ENCODE measurements at places on chromosomes 12 and 14. TPM values are rescaled to one million over a fixed set of nuclear protein-coding genes. Genes with fewer than 3 reads are reported as not detected.

DNA sequence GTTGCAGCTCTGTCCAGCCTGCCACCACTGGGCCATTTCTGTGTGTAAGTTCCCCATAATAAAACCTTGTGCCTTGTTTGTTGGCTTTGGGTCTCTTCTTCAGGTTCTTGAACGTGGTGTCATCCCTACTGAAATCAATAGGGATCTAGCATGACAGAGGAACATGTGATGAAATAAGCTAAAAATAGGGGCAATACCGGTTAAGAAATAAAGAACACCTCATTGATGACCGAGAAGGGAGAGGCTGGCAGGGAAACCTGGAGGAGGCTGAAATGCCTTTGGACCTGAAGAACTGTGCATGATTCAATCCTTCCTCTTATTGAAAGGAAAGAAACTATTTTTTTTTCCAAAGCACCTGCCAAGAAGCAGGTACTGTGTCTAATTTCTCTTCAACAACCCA is 172.3 kb downstream of the PPM1H start:
- no peak overlapping the region for H3K27ac ChIP-seq
- H3K36me3 ChIP-seq = no peaks in the 10 kb centered on the region
- DNase-seq = peak; percentile 9

- H3K27me3 ChIP-seq = peaks cover 24% of the 10 kb centered on the region
- H3K4me3 ChIP-seq = no peak overlapping the region
- no peak for DNase-seq
- no peaks in the 10 kb centered on the region for H3K36me3 ChIP-seq
- peaks cover 5% of the 10 kb centered on the region for H3K4me1 ChIP-seq
These were observed 11.4 kb upstream of the DLK1 start for GRCh38 chr14:100715332-100715731.

DNA sequence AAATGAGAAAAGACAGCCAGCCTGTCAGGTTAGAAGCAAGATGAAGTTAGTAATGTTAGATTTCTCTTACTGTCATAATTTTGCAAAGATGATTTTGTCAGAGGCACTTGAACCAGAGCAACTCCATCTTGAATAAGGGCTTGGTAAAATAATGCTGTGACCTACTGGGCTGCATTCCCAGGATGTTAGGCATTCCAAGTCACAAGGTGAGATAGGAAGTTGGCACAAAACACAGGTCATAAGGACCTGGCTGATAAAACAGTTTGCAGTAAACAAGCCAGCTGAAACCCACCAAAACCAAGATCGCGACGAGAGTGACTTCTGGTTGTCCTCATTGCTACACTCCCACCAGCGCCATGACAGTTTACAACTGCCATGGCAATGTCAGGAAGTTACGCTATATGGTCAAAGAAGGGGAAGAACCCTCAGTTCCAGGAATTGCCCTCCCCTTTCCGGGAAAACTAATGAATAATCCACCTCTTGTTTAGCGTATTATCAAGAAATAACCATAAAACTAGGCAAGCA is 1313.5 kb upstream of the TMEM132C start:
- no peaks in the 10 kb centered on the region for H3K27me3 ChIP-seq
- H3K4me3 ChIP-seq = no peak overlapping the region
- DNase-seq = no peak
- H3K4me1 ChIP-seq = no peaks in the 10 kb centered on the region

Gene CD163
- total RNA-seq = not detected

Gene RNFT2
- total RNA-seq = 7.2 TPM

- H3K27ac ChIP-seq = no peak overlapping the region
- no peaks in the 10 kb centered on the region for H3K36me3 ChIP-seq
- no peaks in the 10 kb centered on the region for H3K4me1 ChIP-seq
- H3K4me3 ChIP-seq = no peak overlapping the region
- H3K27me3 ChIP-seq = no peaks in the 10 kb centered on the region
These were observed 42.9 kb downstream of the HELB start for GRCh38 chr12:66345212-66345611.

Gene PKP2
- 88.0 TPM for total RNA-seq

DNA sequence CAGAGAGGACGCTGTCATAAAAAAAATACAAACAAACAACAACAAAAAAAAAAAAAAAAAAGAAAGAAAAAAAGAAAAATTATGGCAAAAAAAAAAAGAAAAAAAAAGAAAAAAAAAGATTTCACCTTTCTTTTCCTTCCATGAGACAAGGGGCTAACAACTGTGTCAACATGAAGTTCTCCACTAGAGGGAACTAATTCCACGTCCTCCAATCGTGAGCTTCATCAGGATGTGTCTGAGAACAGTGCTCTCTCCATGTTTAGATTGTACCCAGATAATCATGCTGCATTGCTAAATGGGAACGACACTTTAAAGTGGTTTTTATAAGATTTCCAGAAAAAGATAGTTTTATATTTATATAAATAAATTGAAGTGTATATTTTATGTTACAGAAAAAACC is 96.2 kb upstream of the PTPRB start:
- H3K27ac ChIP-seq = no peak overlapping the region
- H3K4me1 ChIP-seq = no peaks in the 10 kb centered on the region
- no peak overlapping the region for H3K4me3 ChIP-seq

Gene RNASE3
- total RNA-seq = not detected

Gene DPY19L2
- not detected for total RNA-seq

- H3K27ac ChIP-seq = no peak overlapping the region
- peak; percentile 43 for DNase-seq
- no peaks in the 10 kb centered on the region for H3K27me3 ChIP-seq
- H3K4me1 ChIP-seq = no peaks in the 10 kb centered on the region
These were observed 25.3 kb upstream of the SPTLC2 start for GRCh38 chr14:77641534-77642341.

Gene RAD51AP1
- total RNA-seq = 7.1 TPM

DNA sequence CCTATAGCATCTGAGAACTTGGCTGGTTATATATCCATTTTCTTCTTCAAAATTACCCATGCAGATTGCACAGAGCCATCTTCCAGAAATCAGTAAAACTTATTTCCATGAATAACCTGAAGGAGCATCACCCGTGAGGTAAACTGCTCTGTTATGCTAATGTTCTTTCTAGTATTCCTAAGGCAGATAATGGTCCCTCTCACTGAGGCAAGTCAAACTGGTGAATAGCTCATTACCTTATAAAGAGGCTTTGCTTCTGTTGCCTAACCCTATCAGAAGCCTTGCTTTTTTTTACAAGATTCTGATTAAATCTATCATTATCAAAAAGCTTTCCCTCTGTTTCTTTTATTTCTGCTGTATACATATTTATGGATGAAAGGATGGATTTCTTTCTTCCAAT is 307.6 kb upstream of the FLRT2 start:
- no peak overlapping the region for H3K4me3 ChIP-seq
- H3K36me3 ChIP-seq = no peaks in the 10 kb centered on the region
- no peaks in the 10 kb centered on the region for H3K4me1 ChIP-seq
- no peak overlapping the region for H3K27ac ChIP-seq

DNA sequence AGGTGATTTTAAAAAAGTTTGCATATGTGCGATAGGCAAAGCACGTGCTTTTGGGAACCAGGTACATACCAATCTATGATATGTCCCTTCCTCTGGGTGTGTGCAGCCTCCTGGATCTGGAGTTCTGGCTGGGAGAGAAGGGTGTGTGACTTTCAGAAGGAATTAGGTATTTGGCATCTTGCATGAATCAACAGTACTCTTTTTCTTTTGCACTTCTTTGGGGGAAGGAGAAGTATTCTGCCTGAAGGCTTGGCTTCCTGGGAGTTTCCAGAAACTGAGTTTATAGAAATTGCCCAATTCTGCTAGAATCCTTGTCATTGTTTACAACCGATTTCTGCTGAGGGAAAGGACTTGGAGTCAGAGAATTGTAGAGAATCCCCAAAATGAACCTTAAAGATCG is 2.9 kb upstream of the CLMN start:
- H3K4me1 ChIP-seq = peaks cover 44% of the 10 kb centered on the region
- H3K27me3 ChIP-seq = no peaks in the 10 kb centered on the region
- H3K36me3 ChIP-seq = peaks cover 6% of the 10 kb centered on the region
- peak; percentile 88 for DNase-seq
- peak overlapping the region; percentile 55 for H3K27ac ChIP-seq

DNA sequence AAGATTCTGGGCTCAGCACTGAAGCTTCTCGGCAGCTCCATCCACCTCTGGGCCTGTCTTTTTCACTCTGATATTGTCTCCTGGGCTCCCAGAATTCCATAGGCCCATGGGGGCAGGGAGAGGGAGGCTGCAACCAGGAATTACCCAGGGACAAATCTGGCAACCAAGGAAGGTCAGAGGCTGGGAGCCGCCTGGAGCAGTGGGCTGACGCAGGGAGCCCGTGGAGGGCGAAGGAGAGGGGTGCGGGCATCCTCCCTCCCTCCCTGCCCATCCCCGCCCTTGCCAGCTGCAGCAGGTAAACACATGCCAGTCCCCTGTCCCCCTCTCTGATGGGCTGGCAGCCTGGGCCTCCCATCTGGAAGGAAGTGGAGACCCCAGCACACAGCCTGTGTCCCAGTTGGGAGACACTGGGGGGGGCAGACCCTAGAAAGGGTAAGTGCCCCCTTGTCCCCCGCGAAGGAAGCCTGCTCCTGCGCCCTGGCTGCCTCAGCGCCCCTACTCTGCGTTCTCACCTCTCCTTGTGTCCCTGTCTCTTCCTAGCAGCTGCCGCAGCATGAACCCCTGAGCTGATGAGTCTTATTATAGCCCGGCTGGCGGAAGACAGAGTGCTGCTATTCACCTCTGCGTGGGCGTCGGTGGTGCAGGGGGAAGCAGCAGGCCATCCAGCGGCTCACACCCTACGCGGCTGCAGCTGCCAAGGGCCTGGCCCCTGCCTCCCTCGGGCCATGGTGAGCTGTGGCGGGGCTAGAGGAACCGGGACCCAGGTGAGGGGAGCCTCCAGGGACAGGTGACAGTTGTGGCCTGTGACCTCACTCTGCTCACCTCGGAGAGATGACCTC is 6.7 kb downstream of the LRTM2 start:
- no peak for DNase-seq
- peaks cover 43% of the 10 kb centered on the region for H3K27me3 ChIP-seq
- no peak overlapping the region for H3K27ac ChIP-seq
- H3K36me3 ChIP-seq = peaks cover 5% of the 10 kb centered on the region

GRCh38 chr12:90090929-90091651 is 382.5 kb upstream of the ATP2B1 start:
- H3K27me3 ChIP-seq = no peaks in the 10 kb centered on the region
- H3K4me1 ChIP-seq = peaks cover 17% of the 10 kb centered on the region
- peak overlapping the region; percentile 9 for H3K4me3 ChIP-seq
- peak overlapping the region; percentile 91 for H3K27ac ChIP-seq
- peak; percentile 98 for DNase-seq
- H3K36me3 ChIP-seq = no peaks in the 10 kb centered on the region

DNA sequence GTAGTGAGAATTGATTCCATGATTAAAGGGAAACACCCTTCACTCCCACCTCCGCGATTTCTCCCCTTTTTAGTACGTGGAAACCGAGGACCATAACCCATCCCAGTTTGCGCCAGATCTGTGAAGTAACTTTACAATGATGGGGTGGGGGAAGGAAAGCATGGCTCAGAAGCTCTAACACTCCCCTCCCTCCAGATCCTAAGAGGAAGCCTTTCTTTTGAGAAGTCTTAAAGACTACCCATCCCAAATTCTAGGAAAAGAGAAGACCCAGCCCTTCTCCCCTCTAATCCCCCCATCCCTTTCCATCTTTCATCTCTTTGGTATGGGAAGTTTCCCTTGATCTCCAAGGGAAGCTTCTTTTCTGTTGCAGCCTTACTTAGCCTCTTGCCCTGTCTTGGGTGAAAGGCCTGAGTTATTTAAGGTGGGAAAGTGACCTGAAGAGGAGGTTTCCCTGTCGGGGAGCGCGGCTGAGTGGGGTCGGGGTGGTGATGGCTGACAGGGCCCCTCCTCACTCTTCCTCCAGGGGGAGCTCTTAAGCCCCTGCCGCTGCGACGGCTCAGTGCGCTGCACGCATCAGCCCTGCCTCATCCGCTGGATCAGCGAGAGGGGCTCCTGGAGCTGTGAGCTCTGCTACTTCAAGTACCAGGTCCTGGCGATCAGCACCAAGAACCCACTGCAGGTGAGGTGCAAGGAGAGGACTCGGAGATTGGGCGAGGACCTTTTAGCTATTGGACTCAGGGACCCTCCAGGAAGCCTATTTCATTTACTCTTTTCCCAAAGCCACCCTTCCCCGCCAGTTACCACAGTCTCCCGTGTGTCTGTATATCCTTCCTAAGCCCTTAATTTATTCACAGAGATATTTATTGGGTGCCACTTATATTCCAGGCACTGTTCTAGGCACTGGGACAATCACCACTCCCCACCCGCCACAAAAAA is 1.8 kb downstream of the MARCHF9 start:
- peak overlapping the region; percentile 73 for H3K4me3 ChIP-seq
- peaks cover 17% of the 10 kb centered on the region for H3K36me3 ChIP-seq
- H3K4me1 ChIP-seq = peaks cover 27% of the 10 kb centered on the region
- H3K27ac ChIP-seq = no peak overlapping the region
- no peaks in the 10 kb centered on the region for H3K27me3 ChIP-seq

DNA sequence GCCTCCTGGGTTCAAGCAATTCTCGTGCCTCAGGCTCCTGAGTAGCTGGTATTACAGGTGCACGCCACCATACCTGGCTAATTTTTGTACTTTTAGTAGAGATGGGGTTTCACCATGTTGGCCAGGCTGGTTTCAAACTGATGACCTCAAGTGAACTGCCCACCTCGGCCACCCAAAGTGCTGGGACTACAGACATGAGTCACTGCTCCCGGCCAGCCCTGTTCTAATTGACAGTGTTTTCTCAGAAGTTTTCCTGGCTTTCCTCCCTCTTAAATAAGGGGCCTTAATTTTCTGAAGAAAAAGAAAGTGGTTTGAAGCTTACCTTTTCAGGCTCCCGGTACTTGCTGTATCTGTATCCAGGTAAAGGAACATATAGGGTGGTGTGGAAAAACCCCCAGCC is 1.7 kb downstream of the HAL start:
- no peak overlapping the region for H3K27ac ChIP-seq
- H3K4me3 ChIP-seq = no peak overlapping the region
- no peaks in the 10 kb centered on the region for H3K27me3 ChIP-seq
- DNase-seq = no peak
- peaks cover 7% of the 10 kb centered on the region for H3K36me3 ChIP-seq

GRCh38 chr12:111773801-111774551 is 7.2 kb downstream of the ALDH2 start:
- H3K4me3 ChIP-seq = peak overlapping the region; percentile 63
- peaks cover 21% of the 10 kb centered on the region for H3K4me1 ChIP-seq
- no peaks in the 10 kb centered on the region for H3K36me3 ChIP-seq
- peak; percentile 95 for DNase-seq
- H3K27me3 ChIP-seq = no peaks in the 10 kb centered on the region

DNA sequence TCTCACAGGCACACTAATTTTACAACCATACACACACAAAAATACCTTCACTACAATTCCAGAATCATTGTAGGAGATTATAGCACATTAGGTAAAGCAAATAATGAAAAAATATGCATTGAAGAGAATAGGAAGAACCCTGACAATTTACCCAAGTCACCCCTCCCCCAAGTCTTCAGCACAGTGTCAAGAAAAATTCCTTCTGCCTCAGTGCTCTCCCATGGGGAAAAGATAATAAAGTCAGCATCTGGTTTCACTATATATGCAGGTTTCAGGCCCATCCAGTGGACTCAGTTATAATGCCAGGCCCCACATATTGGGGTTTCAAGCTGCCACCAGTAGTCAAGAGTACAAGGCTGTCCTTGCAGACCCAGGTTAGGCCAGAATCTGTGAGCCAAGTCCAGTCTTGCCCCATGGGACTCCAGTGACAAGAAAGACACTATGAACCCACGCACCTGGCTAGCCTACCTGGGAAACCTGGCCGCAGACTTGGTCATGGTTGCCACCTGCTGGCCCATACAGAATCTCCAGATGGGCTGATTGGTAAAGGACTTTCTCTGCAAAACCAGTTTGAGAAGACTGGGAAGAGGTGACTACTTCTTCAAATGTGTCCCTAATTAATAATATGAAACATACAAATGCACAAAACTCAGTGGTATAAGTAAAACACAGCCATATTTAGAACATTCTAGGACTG is 398.6 kb upstream of the FLRT2 start:
- no peaks in the 10 kb centered on the region for H3K36me3 ChIP-seq
- no peaks in the 10 kb centered on the region for H3K27me3 ChIP-seq
- no peak overlapping the region for H3K27ac ChIP-seq
- H3K4me3 ChIP-seq = no peak overlapping the region
- DNase-seq = peak; percentile 48
